Activated T-cell treated with anti-CD3 and anti-CD28 coated beads, Interleukin-2, amount 50 U/mL, for 4 hours (primary cell): ENCODE measurements at places on chromosomes 5 and 9. TPM values are rescaled to one million over a fixed set of nuclear protein-coding genes. Genes with fewer than 3 reads are reported as not detected.

ROR2 gene
- 0.11 TPM for total RNA-seq

CCL21 gene
- not detected for total RNA-seq

PSIP1 gene
- 44.7 TPM for total RNA-seq

GMCL2 gene
- not detected for total RNA-seq

LRRC19 gene
- not detected for total RNA-seq

SLC12A7 gene
- total RNA-seq, result 18.5 TPM

LCN1 gene
- total RNA-seq, result not detected

FOXD4L5 gene
- 0.08 TPM for total RNA-seq

ZNF883 gene
- total RNA-seq, result 1.1 TPM

CA9 gene
- not detected for total RNA-seq

ASS1 gene
- total RNA-seq, result 1.4 TPM

FAM81B gene
- not detected for total RNA-seq
